ENCODE measurements at places on chromosomes 5 and 9.
A peak's percentile ranks its signal among the peaks of the same experiment; 100 is the strongest.

DNA sequence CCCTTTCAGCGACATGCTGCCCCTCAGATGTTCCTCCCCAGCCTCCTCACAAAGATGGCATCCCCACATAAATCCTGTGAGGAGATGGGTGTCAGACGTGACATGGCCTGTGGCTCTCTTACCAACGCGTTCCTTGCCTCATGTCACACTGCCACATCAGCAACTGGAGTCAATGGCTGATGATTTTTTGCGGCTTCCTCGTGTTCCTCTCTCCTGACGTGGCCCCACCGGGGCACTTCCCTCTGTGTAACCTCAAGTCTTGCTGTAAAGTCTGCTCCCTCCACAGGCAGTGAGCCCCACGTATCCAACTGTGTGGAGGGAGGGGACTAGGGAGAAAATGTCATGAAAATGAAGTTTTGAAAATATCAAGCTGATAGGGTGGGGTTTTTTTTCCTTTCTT is 53.2 kb upstream of the SHISAL2B start:
- no peak for DNase-seq

- DNase-seq: no peak
These were observed 786.5 kb upstream of the ACO1 start for GRCh38 chr9:31597977-31598376.

DNA sequence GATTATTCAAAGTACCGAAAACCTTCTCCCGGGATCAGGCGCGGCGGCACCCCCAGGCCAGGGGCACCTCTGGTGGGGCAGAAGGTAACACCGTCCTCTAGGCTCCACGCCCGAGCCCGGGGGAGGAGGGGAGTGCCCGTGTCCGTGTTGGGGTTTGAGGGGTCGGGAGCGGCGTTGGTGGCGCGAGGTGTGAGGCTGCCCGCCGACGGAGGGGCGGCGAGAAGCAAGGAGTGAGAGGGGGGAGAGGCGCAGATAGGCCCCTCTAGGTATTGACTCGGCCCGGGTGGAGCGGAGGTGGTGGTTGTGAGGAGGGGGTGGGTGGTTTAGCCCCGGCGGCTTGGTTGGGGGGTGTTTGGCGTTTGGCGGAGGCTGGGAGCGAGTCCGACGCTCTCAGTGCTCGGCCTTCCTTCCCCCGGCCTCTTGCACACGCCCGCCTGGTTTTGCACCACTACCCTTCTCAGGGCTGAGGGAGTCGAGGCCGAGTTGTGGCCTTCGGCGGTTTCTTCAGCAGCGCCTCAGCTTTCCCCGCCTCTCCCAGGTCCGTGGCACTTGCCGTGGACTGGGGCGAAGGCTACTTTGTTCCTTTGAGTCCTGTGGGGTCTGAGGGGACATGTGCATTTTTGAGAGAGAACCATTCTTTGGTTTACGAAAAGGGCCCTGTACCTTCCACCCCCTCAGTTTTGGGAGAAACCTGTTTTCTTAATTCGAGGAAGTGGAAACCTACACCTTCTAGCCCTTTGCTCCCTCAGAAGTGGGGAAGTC is 450 bp downstream of the GPBP1 start:
- peak; percentile 52 for DNase-seq

- no peak for DNase-seq
These were observed 54.5 kb downstream of the ZNF366 start for GRCh38 chr5:72452515-72453245.

DNA sequence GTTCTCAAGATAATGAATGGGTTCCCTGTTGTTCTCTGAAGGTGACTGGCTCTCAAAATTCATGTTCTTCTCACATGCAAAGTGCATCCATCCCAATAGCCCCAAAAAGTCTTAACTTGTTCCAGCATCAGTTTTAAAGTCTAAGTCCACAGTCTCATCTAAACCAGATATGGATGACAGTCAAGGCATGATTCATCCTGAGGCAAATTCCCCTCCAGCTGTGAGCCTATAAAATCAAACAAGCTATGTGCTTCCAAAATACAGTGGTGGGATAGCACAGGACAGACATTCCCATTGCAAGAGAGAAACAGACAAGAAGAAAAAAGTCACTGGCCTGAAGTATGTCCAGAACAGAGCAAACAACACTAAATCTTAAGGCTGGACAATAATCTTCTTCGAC is 25.4 kb downstream of the FBXO10 start:
- DNase-seq: no peak

DNA sequence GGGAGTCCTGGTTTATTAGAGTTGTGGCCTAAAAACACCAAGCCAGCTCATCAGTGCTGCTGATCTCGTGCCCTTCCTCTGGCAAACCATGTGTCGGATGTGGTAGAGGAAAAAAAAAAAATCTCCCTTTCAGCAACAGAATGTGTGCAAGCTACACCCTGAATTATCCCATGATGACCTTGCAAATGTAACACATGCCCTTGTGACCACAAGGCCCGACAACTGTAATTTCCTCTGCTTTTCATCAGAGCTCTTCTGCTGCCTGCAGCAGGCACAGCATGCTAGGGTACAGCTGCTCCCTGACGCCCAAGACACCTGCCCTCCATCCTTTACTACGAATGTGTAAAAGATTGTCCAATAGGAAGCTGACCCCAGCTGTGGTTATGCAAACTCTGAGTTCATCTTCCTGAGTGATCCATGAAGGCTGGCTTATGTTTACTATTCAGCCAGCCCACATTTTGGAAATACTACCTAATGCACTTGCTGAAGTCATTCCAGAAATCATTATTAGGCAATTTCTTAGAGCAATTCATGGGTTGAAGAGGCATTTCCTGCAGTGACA is 14.6 kb upstream of the BNC2 start:
- no peak for DNase-seq

GRCh38 chr9:19074836-19075235 is 25.6 kb downstream of the RRAGA start:
- DNase-seq: no peak

DNA sequence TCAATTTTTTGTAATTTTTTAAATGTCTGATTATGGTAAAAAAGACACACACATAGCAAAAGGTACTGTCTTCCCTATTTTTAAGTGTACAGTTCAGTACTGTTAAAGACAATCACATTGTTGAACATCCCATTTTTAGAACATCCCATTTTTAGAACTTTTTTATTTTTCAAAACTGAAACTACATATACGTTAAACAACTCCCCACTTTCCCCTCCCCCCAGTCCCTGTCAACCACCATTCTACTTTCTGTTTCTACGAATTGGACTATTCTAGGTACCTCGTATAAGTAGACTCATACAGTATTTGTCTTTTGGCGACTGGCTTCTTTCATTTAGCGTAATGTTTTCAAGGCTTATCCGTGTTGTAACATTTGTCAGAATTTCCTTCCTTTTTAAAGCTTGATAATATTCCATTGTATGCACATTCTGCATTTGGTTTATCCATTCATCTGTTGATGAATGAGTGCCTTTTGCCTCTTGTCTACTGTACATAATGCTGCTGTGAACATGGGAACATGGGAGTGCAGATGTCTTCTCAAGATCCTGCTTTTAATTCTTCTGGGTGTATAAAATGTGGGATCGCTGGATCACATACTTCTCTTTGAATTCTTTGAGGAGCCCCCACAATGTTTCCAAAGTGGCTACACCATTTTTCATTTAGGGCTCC is 154.0 kb downstream of the PIK3R1 start:
- DNase-seq: no peak

DNA sequence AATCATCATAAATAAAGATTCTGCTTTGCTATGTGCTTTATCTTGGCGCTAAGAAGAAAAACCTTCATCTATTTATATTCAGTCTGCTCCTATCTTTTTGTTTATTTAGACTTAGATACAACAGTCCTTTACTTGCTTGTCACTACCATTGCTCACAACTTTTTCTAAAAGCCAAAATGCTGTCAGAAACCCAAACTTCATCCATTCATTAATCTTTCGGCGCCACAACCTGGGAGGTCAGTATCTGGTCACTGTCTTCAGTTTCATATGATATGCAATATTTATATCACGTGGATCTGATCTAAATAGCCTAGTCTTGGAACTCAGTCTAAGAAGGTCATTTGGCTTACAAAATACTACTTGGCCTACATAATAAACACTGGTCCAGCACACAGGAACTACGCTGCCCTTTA is 159.3 kb upstream of the TARS1 start:
- DNase-seq: no peak

DNA sequence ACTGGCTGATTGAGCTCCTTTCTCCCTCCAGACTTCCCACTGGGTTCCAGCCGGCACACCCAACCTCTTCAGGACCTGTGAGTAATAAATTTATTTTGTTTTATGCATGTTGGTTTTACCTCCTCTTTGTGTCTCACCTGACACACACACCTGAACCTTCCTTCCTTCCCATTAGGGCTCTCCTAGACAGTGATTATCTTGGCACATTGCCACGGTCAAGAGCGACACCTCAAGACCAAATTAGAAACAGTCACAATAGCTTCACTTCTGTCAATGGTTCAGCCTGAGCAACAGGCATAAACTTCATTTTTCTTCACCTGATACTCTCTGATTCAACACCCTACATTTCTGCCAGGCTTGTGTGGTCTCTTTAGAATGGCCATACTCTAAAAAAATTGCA is 296.3 kb upstream of the SMARCA2 start:
- no peak for DNase-seq

GRCh38 chr5:1497795-1498622 is 25.8 kb downstream of the LPCAT1 start:
- no peak for DNase-seq

DNA sequence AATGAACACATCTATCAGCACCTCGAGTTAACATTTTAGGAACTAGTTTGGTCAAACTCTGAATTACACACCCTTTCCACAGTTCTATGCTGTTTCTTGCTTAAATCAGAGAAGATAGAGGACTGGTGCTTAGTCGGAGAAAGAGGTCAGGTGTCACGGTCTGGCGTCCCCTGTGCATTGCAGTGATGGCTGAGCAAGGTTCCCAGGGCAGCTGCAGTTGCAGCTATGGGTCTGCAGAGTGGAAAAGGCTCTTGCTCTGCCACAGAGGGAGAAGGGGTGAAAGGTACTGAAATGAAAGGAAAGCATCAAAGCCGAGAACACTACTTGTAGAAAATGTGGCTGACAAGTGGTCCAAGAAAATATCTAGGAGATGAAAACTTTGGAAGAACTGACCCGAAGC is 25.2 kb upstream of the SH3RF2 start:
- no peak for DNase-seq

GRCh38 chr9:27763831-27764230 is 190.6 kb upstream of the C9orf72 start:
- no peak for DNase-seq

GRCh38 chr5:1832511-1833250 is 31.5 kb downstream of the NDUFS6 start:
- no peak for DNase-seq

GRCh38 chr9:16112116-16112515 is 559.3 kb downstream of the CCDC171 start:
- no peak for DNase-seq

GRCh38 chr5:174423558-174423957 is 300.8 kb upstream of the MSX2 start:
- DNase-seq: no peak

GRCh38 chr9:32378993-32379729 is 5.3 kb upstream of the ACO1 start:
- DNase-seq: peak; percentile 36

DNA sequence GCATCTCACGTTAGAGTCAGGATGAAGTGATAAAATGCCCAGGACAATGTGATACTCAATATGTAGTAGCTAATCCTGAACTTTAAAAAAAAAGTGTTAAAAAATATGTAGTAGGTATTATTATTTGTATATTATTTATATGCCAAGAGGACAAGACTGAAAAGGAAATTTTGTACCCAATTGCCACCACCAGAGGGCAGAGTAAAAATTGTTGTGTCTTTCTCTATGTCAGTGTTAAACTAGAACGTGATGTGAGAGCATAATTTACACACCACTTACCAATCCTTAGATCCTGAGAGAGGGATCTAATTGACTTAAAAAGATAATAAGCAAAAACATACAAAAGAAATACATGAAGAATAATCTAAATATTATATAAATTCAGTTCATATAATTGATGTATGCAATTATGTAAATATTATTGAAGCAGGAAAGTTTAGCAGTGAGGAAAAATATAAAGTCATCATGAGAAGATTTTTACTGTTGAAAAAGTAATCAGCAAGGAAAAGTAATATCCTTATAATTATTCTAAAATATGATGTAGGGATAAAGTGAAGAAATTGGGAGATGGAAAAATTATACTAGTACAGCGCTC is 288.9 kb downstream of the RAB3C start:
- peak; percentile 19 for DNase-seq

DNA sequence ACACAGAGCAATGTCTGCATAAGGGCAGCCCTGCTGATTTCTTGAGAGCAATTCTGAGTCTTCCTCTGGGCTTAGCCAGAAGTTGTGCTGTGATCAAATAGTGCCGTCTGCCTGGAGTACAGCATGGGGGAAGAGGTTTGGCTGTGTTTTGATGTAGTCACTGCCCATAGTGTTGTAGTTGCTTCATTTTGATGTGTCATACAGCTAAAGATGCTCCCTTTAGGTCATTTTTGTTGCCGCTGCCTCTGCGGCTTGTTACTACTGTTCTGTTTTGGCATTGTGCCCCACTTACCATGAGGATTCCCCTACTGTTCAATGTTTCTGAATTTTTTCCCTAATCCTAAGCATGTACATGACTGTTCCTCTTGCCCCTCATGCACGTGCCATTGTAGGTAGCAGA is 23.0 kb downstream of the SLC36A1 start:
- DNase-seq: no peak

- DNase-seq: no peak
These were observed 110.0 kb upstream of the RPS23 start for GRCh38 chr5:82388181-82388580.

DNA sequence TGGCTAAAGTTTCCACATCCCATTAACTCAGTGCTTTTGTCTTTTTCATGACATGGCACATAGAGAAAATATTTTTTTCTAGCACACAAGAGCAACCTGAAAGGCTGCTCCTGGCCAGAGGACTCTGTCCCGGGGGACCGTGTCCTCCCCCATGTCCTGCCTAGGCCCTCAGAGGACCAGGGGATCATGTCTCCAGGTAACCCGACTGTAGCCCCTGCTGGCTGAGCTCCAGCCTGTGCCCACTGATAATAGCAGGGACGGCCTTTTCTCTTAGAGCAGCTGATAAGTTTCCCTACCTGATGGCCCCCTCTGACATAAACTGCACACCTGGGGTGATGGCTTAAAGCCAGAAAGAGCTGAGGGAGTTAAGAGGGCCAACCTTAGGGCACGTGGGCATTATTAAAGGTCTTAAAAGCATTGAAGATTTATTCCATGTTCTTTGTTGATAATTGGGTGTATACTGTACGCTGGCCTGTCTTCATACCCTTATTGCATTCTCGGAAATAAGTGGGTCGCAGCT is 5.9 kb downstream of the HDHD3 start:
- DNase-seq: no peak

- no peak for DNase-seq
These were observed 27.4 kb downstream of the PTPA start for GRCh38 chr9:129138476-129139232.

- no peak for DNase-seq
These were observed 554 bp downstream of the RPS23 start for GRCh38 chr5:82277613-82277986.

- DNase-seq: no peak
These were observed 71.0 kb downstream of the AMBP start for GRCh38 chr9:114006931-114007691.

DNA sequence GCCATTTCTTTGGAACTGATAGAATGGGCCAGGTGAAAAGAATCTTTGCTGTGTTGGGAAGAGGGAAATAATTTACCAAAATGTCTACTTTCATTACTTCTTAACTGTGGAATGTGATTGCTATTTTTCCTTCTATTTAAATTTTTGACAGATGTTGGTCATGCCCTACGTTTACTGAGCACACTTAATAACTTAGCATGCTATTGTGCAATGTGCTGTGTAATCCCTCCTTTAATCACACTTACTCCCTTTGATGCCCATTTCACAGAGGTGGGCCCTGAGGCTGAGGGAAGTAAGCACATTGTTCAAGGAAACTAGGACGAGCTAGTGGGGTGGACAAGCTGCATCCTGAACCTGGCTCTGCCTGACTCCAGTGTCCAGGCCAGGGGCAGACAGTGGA is 47.8 kb upstream of the INSYN2B start:
- DNase-seq: no peak

Data from K562 (cell line).